ENCODE measurements at places on chromosomes 6 and 20.

- DNase-seq: peak; percentile 91
Observed at GRCh38 chr20:55974491-55975202, 30.7 kb downstream of the CBLN4 start.

DNA sequence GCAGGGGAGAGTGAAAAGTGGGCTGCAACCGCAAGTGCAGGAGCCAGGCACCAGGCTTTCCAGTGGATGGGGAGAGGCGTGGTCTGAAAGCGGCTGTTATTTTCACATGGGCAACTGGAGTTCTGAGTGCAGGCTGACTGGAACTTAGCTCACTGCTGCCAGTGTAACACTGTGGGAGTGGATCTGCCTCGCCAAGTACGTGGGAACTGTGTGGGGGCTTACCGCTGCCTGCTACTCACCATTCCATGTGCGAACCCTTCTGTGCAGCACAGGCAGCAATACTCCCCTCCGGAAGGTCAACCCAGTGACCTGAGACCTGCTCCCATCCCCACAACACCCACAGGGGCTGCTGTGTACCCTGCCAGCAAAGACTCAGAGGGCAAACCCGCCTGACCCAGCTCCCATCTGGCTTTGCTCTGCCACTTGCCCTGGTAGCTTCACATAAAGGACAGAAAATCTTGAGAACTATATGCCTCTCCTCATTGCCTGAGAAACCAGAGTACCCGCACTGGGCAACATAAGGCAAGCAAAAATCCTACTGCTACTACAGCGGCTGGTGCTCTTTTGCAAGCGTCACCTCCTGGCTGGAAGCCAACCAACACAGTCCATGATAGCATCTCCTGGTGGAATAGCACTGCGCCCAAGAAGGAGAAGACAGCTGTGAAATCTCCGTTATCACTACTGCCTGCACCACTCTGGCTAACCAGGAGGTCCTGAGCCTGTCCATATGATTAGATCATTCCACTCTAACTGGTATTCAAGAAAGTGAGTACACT, 54.4 kb upstream of the SIRPG start:
- DNase-seq: no peak

DNA sequence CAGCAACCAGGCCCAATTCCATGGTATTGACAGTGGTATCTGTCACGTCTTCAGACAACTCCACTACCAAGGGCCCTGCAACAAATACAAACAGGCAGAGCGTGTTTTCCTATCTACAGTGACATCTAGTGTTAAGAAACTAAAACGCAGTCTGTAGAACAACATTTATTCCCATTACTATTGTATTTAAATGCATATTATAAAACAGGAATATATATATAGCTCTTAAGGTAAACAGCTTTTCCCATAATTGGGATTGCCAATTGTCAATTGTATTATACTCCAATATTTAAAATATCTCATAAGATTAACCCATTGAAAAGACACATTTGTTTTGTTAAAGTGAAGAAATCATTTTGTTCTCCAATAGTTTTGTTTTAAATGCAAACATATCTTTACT, 97.2 kb downstream of the KIF16B start:
- peak; percentile 44 for DNase-seq

- DNase-seq: no peak
Observed at GRCh38 chr20:1333462-1334369, 4.8 kb upstream of the SDCBP2 start.

- no peak for DNase-seq
Observed at GRCh38 chr6:17894905-17895304, 92.5 kb downstream of the KIF13A start.

Data from RPMI8226 (cell line).